Kasumi-1 (cell line): ENCODE measurements at places on chromosomes 1 and 21.

DNA sequence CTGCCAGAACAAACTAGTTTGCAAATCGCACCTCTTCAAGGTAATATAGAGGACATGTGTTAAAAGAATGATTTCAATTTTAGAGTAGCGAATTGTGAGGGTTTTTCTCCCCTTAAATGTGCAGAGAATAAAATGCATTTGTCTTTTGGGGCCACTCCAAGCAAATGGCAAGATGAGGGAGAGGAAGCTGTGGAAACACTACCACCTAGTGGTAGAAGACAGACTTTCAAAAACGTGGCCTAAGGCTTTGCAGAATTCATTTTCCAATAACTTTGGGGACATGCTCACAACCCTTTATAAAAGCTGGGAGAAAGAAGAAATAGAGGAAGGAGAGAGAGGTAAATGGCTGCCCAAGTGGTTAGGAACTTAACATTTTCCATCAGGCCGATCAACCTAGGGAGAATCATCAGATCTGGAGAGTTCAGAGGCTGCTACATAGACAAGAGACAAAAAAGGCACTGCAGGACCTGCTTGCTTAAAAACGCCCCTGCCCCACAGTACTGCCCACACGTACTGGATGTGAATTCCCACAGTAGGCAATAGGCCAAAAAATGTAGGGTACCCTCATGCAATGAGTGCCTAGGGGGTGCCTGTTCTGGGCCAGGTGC is 15.7 kb upstream of the RCAN1 start:
- peak; percentile 82 for DNase-seq

DNA sequence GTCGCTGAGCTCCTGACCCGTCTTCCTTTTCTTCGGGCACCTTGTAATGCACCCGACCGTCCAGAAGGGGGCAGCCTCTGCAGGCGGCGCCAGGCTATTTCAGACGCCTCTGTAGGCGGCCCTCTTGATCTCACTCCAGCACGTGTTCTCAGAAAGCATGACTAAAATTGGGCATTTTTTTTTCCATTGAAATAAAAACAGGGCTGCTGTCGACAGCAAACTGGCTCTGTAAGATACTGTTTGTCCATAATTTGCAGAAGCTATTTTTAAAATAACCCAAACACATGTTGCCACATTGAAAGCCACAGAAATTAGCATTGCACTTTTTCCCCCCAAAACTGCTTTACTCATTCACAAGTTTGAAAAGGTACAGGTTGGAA is 78.0 kb downstream of the STUM start:
- peak; percentile 75 for DNase-seq

DNA sequence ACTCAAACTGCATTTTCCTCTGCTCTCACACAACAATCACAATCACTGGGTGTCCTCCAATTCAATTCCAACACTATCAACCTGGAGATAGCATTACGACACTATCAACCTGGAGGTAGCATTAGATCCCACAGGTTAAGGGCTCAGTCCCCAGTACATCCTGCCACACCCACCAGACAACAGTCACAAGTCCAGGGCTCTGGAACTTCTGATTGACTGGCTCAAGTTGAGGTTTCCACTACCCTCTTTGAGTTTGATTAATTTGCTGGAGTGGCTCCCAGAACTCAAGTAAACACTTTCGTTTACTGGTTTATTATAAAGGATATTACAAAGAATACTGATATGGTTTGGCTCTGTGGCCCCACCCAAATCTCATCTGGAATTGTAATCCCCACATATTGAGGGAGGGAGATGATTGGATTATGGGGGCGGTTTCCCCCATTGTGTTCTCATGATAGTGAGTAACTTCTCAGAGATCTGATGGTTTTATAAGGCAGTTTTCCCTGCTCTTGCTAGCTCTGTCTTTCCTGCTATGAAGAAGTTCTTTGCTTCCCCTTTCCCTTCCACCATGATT is 49.6 kb upstream of the ARHGAP29 start:
- no peak for DNase-seq

GRCh38 chr1:186420923-186421322 is 40.0 kb downstream of the PDC start:
- no peak for DNase-seq

DNA sequence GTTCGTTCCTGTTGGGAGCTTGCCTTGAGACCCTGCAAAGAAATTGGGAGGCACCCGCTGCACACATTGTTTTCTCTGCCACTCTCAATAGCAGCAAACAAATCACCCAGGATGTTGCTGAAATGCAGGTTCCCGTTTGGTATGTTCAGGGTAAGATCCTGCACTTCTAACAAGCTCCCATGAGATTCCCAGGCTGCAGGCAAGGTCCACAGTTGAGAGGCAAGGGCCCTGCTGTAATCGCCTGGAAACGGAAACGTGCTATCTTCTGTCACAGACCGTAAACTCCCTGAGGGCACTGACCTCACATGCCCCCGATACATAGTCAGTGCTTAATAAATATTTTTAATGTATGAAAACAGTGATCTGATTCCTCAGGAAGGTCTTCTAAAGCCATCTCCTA is 37.8 kb downstream of the XCL1 start:
- no peak for DNase-seq

DNA sequence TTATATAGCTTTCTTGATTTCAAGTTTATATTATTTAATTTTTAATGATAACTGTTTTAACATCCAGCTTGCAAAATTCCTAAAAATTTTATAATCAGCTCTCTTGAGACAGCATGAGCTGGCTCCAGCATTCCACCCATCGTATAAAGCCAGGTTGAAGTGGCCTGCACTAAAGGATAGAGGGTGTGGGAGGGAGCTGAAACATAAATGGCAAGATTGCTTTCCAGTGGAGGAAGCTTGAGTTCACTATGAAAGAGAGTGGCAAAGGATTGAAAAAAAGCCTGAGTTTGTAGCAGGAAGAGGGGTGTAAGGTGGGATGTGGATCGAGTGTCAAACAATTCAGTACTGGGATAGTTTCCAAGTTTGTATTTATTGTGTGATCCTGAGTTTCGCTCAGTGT is 48.5 kb upstream of the ZNF644 start:
- no peak for DNase-seq

DNA sequence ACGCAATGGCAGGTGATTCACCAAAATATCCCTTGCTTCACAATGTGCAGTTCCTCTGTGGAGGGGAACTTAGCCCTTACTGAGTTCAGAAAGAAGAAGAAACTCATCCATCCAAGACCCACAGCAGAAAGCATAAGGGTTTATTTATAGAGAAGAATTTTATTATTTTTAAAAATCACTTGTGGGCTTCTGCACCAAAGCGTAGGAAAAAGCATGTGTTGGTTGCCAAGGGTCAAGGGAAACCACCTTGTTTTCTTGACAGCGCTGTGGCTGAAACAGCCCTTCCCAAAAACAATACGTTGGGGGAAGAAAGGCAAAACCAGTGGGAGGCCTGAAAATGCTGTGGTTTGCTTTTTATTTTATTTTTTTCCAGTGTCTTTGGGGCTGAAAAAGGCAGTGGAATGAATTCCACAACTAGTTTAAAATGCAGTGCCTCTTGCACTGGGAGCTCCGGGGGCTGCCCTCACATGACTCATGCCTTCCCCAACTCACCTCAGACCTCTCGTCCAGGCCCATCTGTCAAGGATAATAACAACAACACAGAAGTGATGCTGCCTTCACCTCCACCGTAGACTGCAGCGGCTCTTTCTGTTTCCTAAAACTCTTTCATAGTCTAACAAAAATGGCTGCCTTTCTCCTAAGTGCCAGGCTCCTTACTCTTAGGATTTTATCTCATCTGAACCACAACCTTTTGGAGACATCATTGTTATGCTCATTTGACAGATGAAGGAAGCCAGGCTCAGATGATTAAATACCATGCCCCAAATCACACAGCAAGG is 224.2 kb upstream of the JUN start:
- no peak for DNase-seq
